Temporal lobe (tissue), 4 donors: ENCODE measurements at places on chromosomes 5 and 9. TPM values are rescaled to one million over a fixed set of nuclear protein-coding genes. Genes with fewer than 3 reads are reported as not detected.

Gene ROR2
- total RNA-seq = 0.74 TPM

Gene BARHL1
- not detected for total RNA-seq

Gene IRX2
- total RNA-seq = under 0.01 TPM

Gene CAMK4
- 78.2 TPM for total RNA-seq

Gene SHC3
- total RNA-seq = 59.0 TPM

Gene PLAC8L1
- total RNA-seq = 0.25 TPM

Gene KLHL3
- 7.1 TPM for total RNA-seq

Gene CER1
- total RNA-seq = not detected

Gene SNCAIP
- total RNA-seq = 41.1 TPM

Gene PCAT7
- not detected for total RNA-seq
